Stimulated activated CD8-positive, alpha-beta memory T cell treated with anti-CD3 and anti-CD28 coated beads, Interleukin-7, amount 100 ng/mL, for 1 hour (primary cell): ENCODE measurements at places on chromosomes 7 and 10.

- no peak for DNase-seq
Observed at GRCh38 chr7:83105948-83106347, 56.7 kb downstream of the PCLO start.

- no peak for DNase-seq
Observed at GRCh38 chr10:131161087-131161486, 150.4 kb downstream of the TCERG1L start.

GRCh38 chr7:83520726-83521125 lies 128.2 kb downstream of the SEMA3E start:
- no peak for DNase-seq

GRCh38 chr10:95605163-95605562 lies 44.0 kb upstream of the SORBS1 start:
- DNase-seq = no peak

DNA sequence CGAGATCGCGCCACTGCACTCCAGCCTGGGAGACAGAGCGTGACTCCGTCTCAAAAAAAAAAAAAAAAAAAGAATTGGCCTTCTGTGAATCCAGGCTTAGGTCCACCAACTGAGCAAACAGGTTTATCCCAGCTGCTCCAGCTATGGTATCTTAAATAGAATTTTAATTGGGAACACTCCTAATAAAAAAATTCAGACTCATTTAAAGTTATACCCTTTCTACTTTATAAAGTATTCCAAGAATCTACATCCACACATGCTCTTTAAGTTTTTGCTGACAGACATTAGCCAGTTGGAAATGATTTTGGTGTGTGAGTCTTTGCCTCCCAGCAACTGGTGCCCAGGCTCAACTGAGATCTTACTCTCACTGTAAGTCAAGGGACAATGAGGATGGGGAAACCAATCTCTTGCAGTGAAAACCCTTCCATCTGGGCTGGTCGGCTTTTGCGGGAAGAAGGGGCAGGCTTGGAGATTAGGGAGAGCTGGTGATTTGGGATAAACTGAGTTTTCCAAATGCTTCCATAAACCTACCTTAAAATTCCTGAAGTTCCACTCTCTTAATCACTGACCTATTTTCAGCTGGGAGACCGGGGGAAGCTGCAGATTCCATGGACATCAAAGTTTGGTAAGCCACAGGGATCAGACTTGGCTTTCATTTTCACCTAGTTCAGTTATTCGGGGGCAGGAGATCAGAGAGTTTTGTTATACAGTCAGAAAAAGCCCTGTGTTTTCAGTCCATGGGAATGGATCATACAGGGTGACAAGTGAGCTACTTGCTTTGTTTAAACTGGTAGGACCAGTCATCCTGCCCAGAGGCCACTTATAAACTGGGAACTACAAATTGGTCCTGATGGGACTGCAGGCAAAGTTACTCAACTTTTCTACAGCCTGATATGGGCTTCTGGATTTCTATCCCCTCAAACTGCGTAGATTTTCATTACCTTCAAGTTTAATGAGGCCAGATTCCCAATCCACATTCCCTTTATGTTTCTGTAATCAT lies 89.3 kb upstream of the ZNF746 start:
- DNase-seq = no peak

- no peak for DNase-seq
Observed at GRCh38 chr10:110103921-110104461, 96.2 kb downstream of the ADD3 start.

- DNase-seq = no peak
Observed at GRCh38 chr7:84686373-84686772, 491.8 kb upstream of the SEMA3A start.

- DNase-seq = no peak
Observed at GRCh38 chr10:108452533-108452932, 1288.0 kb upstream of the SORCS1 start.
